ENCODE measurements at places on chromosomes 6 and 20.
A peak's percentile ranks its signal among the peaks of the same experiment; 100 is the strongest.

DNA sequence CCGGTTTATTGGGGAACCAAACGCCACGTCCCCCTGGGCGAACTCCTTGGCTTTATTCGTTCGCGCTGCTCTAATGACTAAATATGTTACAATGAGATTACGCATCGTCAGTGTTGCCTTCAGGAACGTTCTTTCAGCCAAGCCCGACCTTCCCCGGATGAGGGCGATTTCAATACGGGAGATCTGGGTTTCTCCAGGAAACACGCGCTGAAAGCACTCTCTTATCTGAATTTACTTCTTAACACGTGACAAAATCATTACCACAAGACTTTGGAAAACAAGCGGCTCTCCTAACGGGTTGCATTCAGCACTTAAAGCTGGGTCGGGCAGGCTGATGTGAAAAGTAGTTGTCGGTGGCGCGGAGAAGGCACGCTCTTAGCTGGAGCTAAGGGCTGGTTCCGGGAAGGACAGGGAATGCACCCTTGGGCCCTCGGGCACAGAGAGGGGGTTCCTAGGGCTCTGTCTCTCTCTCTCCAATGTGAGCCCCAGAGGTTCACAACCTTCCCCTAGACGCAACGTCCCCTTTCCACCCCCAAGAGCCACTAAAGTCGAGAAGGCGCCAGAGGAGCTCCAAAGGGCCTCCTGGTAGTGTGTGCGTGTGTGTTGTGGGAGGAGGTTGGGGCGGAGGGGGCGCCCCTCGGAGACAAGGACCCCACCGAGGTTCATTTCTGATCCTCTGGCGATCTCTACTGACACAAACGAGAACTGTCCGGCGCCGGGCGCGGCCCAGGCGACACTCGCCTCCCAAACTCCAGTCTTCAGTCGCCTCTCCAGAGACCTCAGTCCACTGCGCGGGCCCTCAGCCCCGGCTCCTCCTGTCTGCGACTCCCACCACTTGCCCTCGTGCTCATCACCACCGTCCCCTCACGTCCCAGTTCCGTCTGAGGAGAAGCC lies 7.1 kb upstream of the NKX2-2 start:
- no peak for DNase-seq

GRCh38 chr20:54179946-54180345 lies 6.2 kb upstream of the CYP24A1 start:
- DNase-seq = no peak

DNA sequence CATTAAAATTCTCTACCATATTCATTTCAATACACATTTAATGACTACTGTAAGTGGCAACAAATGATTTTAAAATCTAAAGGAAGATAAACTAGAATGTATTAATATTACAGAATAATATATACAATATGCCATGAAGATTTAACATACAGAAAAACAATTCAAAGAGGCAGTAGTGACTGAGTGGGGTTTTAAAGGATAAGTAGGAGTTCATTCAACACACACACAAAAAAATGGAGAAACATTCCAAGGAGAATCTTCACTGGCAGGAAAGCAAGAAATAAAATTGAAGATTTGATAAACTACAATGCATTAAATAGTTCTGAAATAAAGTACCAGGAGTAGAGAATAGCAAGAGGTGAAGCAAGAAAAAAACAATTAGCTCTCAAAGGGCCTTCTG lies 215.1 kb downstream of the IBTK start:
- DNase-seq = no peak

- DNase-seq = no peak
These were observed 51.5 kb upstream of the MTHFD1L start for GRCh38 chr6:150813993-150814359.

GRCh38 chr6:82467338-82467737 lies 103.7 kb downstream of the TPBG start:
- DNase-seq = no peak

- no peak for DNase-seq
These were observed 233.7 kb upstream of the SPTLC3 start for GRCh38 chr20:12775041-12775440.

GRCh38 chr6:126976253-126976797 lies 142.1 kb upstream of the RSPO3 start:
- no peak for DNase-seq

- no peak for DNase-seq
These were observed 625.4 kb downstream of the QKI start for GRCh38 chr6:164039954-164040375.

GRCh38 chr6:137218473-137218916 lies 690 bp downstream of the IFNGR1 start:
- DNase-seq = peak; percentile 14

All from activated effector memory CD4-positive, alpha-beta T cell treated with Interleukin-2 at 50 U/mL for 16 hours (primary cell).